HuH-7.5 (cell line): ENCODE measurements at places on chromosomes 7 and 10.
A peak's percentile ranks its signal among the peaks of the same experiment; 100 is the strongest.

DNA sequence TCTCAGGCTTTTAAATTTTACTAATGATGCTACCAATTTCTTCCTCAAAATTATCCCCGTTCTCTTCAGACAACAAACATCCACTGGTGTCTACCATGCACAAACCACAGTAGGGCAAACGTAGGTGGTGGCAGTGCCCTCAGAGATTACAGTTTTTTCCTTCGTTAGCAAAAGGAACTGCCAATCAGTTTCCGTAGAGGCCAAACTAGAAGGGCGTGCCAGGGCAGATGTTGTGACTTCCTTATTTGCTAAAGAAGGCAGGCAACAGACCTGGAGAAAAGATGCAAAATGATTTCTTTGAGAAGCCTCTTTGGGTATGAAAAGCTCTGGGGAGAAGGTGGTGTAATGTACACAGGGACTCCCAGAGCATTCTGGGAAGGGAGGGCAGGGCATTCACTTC is 7.6 kb upstream of the FAM180A start:
- DNase-seq, result no peak

GRCh38 chr7:157518514-157519175 is 181.8 kb downstream of the DNAJB6 start:
- no peak for DNase-seq

DNA sequence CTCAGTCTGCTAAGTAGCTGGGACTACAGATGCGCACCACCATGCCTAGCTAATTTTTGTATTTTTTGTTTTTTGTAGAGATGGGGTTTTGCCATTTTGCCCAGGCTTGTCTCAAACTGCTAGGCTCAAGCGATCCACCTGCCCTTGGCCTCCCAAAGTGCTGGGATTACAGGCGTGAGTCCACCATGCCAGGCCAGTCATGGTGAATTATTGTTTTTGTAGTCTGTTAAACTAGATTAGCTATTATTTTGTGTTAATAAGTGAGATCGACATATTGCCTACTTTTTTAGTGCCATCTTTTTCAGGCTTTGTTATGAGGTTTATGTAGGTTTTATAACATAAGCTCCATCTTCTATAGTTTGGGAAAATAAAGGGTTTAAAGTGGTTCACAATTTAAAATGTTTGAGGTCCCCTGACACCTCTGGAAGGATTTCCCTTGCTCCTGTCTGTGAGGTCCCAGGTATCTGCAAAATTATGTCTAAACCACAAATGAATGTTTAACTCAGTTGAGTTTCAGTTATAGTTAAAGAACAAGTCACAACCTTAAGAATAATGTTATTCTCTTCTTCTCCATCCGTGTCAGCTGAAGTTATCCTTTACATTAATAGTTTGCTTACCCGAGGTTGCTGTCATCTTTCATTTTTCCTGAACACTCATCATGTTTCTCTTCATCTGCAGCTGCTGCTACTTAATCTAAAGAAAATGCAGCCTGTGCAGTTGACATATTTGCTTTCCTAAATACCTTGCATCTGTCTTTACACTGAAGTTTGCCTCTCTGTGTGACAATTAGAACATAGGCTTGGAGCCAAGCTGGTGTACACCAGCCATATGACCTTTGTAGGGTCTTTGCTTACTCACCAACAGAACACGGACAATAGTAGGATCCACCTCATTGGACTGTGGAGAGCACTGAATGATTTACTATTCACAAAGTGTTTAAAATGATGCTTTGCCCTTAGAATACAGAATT is 8.9 kb upstream of the VSTM4 start:
- DNase-seq, result no peak

DNA sequence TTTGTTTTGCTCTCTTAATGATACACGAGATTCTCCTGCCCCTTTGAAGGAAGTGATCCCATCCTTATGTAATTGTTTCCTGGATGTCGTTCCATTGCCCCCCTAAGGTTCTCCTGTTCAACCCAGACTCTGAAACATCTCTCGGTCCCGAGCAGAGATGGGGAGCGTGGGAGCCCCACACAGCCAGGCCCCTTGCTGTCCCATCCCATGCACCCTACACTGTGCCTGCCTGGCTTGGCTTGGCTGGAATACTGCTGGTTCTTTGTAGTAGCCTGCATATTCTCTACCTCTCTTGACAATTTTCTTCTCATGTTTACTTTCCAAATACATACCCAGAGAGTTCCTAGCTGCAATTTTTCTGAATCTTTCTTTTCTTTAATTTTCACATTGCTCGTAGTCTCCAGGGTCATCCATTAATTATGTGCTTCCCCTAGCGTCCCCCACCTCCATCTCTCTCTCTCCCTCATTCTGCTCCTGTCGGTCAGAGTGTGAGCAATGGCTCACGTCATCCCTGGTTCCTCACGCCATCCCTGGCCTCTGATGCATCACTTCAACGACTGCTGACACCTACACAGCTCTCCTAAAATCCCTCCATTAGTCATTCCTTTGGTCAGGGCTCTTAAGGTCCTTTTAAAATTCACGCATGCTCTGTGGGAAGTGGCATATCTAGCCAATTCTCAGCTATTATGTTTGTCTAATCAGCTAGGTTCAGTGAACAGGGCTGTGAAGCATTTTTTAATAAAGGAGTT is 32.5 kb upstream of the GPR158 start:
- DNase-seq, result no peak

- DNase-seq, result no peak
Observed at GRCh38 chr7:47941136-47941844, 7.0 kb downstream of the PKD1L1 start.

DNA sequence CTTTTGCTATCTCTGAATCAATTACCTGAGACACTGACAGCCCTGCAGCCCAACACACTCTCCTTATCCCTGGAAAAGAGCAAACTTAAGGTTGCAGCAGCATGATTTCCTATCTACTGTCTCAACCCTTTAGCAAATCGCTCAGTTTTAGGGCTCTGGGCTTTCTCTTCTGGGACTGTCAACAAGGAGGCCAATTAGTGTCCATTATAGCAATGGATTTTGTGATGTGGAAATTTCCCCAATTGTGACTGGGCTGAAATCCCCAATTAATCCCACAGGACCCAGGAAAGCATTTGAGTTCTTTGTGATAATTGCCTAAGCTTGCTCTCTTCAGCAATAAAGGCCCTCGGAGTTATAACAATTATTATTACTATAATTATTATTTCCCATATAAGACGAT is 197.0 kb downstream of the ZNF438 start:
- DNase-seq, result no peak

DNA sequence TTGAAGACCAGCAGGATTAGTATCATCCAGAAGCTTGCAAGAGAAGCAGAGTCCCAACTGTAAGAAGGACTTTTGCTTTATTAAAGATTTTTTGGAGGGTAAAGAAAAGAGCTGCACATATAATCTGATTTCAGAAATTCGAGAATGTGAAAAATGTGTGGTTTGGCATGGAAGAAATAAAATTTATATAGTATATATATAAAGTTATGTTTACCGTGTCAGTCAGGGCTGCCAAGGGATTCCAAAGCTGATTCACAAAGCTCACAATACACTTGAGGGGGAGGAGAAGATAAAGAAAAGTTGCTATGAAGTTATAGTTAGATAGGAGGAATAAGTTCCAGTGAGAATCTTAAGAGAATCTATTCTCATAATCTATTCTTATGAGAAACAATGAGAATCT is 231.8 kb upstream of the CACNA2D1 start:
- DNase-seq, result no peak

GRCh38 chr7:39642896-39643295 is 19.5 kb downstream of the RALA start:
- no peak for DNase-seq

GRCh38 chr7:151735851-151736402 is 141.0 kb downstream of the PRKAG2 start:
- DNase-seq, result peak; percentile 48

DNA sequence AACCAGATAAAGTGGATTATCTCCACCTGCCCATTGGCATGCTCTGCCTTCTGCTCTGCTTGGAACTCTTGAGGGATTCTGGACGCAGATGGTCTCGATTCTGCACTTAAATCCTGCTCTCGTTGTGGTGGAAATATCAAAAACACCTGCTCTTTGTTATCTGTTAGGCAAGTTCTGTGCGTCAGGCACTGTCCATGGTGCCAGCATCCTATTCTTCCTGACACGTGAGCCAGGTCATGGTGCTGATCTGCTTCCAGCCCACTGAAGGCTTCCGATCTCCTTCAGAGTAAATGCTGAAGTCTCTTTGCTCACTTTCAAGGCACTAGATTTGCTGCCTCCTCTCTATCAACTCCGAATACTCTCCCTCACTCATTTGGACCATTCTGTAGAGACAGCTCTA is 505.6 kb downstream of the HTR7 start:
- no peak for DNase-seq

GRCh38 chr10:6607778-6608177 is 27.7 kb upstream of the PRKCQ start:
- no peak for DNase-seq

- no peak for DNase-seq
Observed at GRCh38 chr10:104591441-104591840, 49.6 kb upstream of the SORCS3 start.

DNA sequence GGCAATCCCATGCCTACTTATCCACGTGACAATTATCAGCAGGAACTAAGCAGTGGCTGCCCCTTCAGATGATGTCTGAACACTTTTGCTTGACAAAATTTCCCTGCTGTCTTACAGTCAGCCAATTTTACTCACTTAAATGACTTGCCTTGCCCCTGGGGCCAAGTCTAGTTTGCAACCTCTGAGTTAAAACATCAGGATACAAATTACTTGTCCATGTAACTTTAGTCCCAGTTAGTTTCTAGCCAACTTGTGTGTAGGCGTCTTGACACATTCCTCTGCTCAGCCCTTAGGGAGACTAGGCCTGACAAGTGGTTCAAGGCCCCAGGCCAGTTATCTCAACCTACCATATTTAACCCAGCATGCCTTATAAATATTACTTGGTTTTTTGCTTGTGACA is 11.6 kb upstream of the TYSND1 start:
- DNase-seq, result no peak

- no peak for DNase-seq
Observed at GRCh38 chr7:154666768-154667167, 336.2 kb downstream of the PAXIP1 start.

DNA sequence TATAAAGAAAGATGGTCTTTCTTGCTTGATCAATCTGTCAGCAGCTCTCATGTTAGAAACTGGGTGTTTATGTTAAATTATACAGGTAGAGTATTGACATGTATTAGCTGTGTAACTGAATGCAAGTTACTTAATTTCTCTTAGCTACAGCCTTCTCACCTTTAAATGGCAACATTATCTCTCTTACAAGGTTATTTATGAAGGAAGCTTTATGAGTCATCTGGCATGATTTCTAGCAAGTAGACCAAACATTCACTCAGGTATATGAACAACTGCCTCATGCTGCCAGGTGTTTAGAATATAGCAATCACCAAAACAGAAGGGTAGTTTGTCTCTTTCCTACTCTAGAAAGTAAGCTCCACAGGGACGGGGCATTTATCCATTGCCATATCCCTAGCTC is 8.5 kb downstream of the ARL4A start:
- no peak for DNase-seq

DNA sequence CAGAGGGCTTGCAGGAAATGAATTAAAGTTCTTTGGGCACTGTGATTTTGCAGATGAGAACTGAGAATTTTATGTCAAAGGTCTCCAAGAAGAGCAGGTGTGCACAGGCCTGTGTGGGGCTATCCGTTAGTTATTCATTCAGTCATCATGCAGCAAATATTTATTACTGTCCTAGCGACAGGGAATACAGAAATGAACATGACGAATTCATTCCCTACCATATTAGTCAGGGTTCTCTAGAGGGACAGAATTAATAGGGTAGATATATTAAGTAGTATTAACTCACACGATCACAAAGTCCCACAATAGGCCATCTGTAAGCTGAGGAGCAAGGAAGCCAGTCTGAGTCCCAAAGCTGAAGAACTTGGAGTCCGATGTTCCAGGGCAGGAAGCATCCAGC is 2.9 kb upstream of the MMP21 start:
- DNase-seq, result no peak

GRCh38 chr7:82534684-82535083 is 91.1 kb upstream of the CACNA2D1 start:
- DNase-seq, result no peak

- DNase-seq, result no peak
Observed at GRCh38 chr7:149615690-149616270, 118.2 kb upstream of the ZNF746 start.

DNA sequence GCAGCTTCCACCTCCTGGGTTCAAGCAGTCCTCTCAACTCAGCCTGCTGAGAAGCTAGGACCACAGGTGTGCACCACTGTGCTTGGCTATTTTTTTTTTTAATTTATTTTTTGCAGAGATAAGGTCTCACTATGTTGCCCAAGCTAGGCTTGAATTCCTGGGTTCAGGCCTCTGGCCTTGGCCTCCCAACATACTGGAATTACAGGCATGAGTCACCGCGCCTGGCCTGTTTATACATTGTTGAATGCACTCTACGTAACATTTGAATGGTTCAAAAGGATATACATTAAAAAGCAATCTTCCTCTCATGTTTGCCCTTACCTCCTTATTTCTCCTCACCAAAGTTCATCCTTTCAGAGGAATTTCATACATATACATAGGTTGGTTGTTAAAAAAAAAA is 7.2 kb upstream of the SNX10 start:
- DNase-seq, result no peak

DNA sequence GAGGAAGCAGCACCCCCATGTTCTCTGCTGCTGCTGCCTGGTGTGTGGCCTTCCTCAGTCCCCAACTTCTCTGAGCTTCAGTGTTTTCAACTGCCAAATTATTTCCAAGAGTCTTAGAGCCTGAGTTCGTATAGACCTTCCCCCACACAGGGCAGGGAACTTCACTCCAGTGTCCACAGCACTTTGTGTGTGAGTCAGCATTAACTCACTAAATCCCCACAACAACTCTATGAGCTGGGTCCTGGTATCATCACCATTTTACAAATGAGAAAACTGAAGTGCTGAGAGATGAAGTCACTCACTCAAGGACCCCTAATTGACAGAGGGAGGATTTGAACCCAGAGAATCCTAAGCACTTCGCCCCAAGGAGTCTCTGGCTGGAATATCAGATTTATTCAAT is 48.3 kb downstream of the ADCYAP1R1 start:
- DNase-seq, result no peak

DNA sequence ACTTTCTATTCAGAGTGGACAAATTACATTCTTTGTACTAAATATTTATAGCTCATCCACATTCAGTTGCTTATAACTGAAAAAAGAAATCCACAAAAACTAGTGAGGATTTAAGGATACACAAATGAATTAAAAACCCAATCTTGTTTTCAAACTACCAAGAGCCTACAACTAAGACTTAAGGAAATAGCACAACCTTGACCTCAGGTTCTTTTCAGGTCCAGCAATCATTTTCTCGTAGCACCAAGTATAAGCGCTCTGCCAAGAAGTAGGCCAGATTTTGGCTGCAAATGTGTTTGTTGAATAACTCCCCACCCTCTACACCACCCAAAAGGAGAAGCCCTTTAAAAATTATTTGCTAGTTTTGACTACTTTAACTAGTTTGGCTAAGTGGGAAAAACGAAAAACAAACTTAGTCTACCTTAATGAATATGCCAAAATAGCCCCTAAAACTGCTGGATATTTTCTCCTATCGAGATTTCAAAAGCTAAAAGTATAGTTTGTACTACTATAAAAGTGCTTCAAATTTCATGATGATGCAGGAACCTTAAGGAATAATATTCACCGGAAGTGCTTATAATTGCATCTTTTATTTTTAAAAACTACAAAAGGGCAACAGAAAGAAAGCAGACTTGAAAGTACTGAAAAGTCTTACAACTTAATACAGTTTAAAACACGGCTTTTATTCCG is 2.7 kb upstream of the KMT2E start:
- no peak for DNase-seq
